ENCODE measurements at places on chromosomes 12 and 14.

DNA sequence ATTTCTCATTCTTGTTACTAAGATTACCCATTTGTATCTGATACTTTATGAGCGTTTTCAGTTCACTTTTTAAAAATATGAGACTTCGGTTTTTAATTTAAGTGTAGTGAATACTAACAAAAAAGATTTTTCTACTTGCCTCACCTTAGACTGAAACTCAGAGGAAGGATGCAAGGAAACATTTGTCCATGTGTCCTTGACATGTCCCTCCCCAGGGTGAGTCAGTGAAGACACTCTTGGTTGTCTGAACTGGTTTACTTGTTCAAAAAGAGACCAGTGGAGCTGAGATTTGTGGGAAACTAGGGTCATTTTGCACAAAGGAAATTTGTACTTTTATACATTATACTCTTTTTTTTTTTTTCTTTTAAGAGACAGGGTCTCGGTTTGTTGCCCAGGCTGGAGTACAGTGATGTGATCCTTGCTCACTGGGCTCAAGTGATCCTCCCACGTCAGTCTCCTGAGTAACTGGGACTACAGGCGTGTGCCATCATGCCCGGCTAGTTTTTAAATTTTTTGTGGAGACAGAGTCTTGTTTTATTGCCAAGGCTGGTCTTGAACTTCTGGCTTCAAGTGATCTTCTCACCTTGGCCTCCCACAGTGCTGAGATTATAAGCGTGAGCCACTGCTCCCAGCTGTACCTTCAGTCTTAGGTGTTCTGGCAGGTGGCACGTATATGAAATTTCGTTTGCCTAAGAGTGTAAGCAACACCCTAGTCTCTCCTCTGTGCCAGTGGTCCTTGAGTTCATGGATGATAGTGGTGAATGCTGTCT is 56.7 kb downstream of the PPFIBP1 start:
- DNase-seq = no peak

GRCh38 chr12:8644345-8645248 is 18.0 kb downstream of the MFAP5 start:
- DNase-seq = no peak

- no peak for DNase-seq
Observed at GRCh38 chr12:96404696-96405095, 4.5 kb upstream of the CDK17 start.

- DNase-seq = no peak
Observed at GRCh38 chr14:72154645-72155378, 222.6 kb downstream of the RGS6 start.

DNA sequence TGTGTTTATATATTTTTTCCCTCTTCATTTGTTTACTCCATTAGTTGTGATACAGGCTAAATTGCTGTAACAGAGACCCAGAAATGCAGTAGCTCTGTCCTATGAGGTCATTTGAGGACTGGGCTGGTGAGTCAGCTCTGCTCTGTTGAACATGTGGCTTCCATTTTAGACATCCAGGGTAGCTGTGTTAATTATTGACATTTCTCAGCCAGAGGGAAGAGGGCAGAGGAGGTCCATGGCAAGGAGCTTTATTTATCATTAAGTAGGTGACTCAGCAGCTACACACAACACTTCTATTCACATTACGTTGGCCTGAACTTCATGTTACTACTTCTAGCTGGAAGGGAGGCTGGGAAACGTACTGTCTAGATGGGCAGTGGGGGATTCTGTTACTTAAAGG is 85.4 kb downstream of the PTCSC3 start:
- DNase-seq = peak; percentile 44
